ENCODE measurements at places on chromosomes 16 and 17.
A peak's percentile ranks its signal among the peaks of the same experiment; 100 is the strongest.

- no peak for DNase-seq
- no peaks in the 10 kb centered on the region for H3K36me3 ChIP-seq
- no peak overlapping the region for H3K4me3 ChIP-seq
- H3K4me1 ChIP-seq = no peaks in the 10 kb centered on the region
- H3K27me3 ChIP-seq = no peaks in the 10 kb centered on the region
Measured at GRCh38 chr17:51818777-51819176, 339.7 kb downstream of the CA10 start.

- no peaks in the 10 kb centered on the region for H3K27me3 ChIP-seq
- DNase-seq = no peak
Measured at GRCh38 chr17:37541880-37542660, 52.4 kb downstream of the DUSP14 start.

DNA sequence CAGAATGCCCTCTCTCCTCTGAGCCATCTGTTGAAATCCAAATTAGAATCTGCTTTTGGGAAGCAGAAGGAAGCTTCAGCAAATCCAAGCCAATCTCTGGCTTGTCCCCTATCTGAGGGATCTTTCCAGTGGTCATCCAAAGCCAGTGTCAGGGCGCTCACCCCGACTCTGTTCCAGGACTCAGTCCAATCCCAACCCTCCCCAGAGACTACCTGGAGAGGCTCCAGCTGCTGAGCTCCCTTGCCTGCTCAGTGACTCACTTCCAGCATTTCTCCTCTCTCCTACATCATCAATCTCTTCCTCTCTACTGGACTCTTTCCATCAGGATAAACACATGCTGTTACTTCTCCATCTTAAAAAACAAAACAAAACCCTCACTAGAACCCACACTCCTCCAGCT, 2.4 kb downstream of the MATCAP1 start:
- peaks cover 52% of the 10 kb centered on the region for H3K4me1 ChIP-seq
- H3K27me3 ChIP-seq = no peaks in the 10 kb centered on the region
- no peak overlapping the region for H3K27ac ChIP-seq
- H3K36me3 ChIP-seq = no peaks in the 10 kb centered on the region

DNA sequence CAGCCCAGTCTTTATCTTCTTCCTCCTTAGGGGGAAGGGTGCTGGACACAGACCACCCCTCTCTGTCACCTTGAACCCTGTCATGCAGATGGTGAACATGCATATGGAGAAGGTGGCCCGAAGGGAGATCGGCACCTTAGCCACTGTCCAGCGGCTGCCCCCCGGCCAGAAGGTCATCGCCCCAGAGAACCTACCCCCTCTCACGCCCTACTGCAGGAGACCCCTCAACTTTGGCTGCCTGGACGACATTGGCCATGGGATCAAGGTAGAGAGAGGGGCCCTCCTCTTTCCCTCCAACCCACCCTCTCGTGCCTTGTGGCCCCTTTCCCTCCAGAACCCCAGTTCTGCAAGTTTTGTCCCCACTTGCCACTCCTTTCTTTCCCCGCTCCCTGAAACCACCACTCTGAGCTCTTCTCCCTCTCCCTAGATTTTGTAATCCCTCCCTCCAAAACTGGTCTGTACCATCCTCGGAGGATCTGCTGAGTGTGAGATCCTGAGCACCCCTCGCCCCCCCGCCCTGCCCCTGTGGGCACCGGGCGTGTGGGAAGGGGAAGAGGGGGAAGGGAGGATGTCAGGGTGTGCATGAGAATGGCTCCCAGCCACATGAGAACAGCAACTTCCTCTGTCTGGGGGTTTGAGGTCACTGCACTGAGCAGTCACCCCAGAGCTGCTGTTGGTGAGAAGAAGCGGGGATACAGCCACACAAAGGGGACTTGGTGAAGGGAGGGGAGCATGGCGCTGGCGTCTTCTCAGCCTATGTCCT, 7.3 kb downstream of the ABI3 start:
- peak overlapping the region; percentile 13 for H3K4me3 ChIP-seq
- peaks cover 22% of the 10 kb centered on the region for H3K36me3 ChIP-seq
- no peaks in the 10 kb centered on the region for H3K27me3 ChIP-seq
- DNase-seq = peak; percentile 93
- H3K27ac ChIP-seq = peak overlapping the region; percentile 90
